COLO829 (cell line): ENCODE measurements at places on chromosomes 11 and 22.

- DNase-seq: no peak
These were observed 477.7 kb upstream of the CADM1 start for GRCh38 chr11:115981814-115982471.

GRCh38 chr11:60981515-60981914 lies 10.0 kb downstream of the CD6 start:
- DNase-seq: no peak

DNA sequence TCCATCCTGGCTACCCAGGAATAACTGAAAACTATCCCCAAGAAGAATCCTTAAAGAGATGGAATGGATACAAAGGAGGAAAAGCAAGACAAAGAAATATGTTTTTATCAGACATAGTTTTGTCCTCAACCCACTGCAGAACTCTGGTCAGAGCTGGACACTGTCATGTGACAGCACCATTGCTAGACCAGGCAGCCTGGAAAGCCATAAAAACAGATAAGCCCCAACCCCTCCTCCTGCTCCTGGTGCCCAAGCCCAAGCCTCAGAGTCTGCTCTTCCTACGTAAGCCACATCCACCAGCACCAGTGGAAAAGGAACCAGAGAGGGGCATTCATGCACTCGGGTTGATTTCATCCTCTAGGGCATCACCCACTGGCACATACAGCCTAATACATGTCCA lies 116.9 kb downstream of the TRIM29 start:
- DNase-seq: no peak

DNA sequence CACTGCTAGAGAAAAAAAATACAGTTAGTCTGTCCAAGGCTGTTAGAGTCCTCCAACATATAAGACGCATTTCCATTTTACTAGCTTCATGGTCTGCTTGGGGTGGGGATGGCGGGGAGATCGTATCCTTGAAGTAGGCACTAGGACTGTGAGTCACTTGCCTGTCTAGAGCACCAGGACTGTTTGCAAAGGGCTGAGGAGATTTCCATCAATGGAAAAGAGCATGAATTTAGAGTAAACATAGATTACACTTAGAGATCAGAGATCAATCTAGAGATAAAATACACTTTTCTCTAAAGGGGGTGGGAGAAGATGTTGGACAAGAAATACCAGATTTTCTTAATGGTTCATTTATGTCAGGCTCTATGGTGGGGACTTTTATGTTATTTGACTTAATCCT lies 1.7 kb upstream of the MS4A7 start:
- no peak for DNase-seq

DNA sequence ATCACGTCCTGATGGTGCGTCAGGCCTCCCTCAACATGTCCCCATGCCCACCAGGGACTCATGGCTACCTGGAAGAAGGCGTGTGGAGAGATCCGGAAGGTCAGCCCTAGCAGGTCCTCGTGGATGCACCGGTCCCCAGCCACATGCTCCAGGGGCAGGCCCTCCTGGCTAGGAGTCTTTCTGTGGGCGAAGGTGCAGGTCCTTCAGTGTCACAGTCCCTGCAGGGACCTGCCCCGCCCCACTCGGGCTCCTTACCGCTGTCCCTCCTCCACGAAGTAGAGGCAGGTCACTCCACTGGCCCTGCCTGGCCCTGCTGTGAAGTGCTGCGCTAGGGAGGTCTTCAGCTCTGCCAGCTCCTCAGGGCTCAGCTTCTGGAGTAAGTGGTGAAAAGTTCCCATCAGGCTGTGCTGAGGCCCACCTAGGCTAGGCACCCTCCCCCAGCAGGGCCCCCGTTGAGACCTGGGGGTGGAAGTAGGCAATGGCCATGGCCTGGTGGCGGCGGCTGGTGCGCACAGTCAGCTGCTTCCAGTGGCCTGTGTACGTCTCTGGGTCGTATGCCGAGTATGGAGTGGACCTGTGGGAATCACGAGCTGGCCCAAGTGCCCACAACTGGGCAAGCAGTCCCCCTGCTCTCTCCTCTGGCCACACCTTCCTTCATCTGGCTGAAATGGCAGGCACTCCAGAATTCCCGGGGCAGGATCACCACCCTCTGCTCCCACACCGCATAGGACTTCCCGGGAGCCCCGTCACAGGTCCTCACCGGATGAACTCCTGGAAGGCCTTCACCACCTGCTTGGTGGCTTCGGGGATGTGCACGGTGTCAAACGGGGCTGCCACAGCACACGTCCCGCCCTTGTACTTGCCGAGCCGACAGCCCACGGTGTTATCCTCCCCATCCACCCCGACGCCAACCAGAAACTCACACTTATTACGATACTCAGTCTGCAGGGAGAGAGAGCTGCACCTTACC lies 1.1 kb upstream of the RANBP1 start:
- no peak for DNase-seq

DNA sequence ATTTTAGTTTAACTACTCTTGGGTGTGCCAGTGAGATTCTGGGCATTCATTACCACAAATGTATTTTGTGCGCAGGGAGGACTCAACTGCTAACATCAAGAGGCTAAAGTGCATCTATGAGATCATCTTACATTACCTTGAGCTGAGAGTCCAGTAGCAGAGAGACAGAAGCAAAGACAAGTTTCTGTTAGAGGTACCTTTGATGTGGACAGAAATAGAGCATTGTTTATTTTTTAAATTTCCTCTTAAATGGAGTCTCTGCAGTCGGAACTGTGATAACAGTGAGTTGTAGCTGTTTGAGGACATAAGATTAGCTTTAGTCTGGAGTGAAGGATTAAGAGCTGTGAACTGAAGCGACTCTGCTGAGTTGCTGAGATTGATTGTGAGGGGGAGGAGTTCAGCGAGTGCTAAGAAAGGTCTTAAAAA lies 297.0 kb downstream of the CADM1 start:
- DNase-seq: no peak

DNA sequence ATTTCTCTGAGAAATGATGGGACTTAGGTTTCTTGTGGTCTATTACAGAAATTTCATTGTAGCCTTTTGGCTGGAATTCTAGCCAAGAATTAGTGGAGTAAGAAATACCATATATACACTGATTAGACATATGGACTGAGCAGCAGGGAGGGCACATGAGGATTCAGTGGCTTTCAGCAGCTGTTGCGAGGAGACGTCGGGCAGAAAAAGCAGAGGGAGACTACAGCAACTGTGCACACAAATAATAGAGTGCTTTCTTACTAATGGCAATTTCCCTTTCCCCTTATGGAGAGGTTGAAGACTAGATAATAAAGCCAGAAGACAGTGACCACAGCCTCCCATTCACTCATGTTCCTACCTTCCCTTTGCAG lies 35.4 kb upstream of the CCDC34 start:
- DNase-seq: no peak

- no peak for DNase-seq
These were observed 864 bp upstream of the EHBP1L1 start for GRCh38 chr11:65574811-65575567.

GRCh38 chr22:45521178-45521577 lies 18.5 kb downstream of the FBLN1 start:
- no peak for DNase-seq

- DNase-seq: no peak
These were observed 640 bp upstream of the KCNA4 start for GRCh38 chr11:30017445-30017895.

- no peak for DNase-seq
These were observed 140.4 kb upstream of the TBCEL start for GRCh38 chr11:120883404-120884080.
